ENCODE measurements at places on chromosomes 1 and 21.
A peak's percentile ranks its signal among the peaks of the same experiment; 100 is the strongest.

DNA sequence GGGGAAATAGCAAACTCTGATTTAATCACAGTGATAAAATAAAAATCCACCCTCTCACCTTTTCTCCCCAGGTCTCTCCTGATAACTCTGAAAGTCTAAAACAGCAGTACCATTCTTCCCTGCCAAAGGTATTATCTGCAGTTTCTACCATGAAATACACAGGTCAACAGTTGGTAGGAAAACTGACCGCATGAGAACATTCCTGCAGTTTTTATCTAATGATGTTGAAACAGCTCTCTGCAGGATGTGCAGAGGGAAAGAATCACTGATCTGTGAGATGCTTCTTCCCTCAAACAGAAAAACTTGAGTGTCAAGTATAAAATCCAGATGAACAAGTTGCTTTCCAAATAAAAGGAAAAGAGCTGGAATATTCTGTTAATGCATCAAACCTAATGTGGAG lies 39.1 kb downstream of the KCNJ6 start:
- no peak for DNase-seq

- no peak for DNase-seq
Measured at GRCh38 chr1:9164919-9165318, 36.0 kb upstream of the GPR157 start.

GRCh38 chr1:221829327-221830015 lies 87.6 kb upstream of the DUSP10 start:
- DNase-seq, result peak; percentile 23

DNA sequence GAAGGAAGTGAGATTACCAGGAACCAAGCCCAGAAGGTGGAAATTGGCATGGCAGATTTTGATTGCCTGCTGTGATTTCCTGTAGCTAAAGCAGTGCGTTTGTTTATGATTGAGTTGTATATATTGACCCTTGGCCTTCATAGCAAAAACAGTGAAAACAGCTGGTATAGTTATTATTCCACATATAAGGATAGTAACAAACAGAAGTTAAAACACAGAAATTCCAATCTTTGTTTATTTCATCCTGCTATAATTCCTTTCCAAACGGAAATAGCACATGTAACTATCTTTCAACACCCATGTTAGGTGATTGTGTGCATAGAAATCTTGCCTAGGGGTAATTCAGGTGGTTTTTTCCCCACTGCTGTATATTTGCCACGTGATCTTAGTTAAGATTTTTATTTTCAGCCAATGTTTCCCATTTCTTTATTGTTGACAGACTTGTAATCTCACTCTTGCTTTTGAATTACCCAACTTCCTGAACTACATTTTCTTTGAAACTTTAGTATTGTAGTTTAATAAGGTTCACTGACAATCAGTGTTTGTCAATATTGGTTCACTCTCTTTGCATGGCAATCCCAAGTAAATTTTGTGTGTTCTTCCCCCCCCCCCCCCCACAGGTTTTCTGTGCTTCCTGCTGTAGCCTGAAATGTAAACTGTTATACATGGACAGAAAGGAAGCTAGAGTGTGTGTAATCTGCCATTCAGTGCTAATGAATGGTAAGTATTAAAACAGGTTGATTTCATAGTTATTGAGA lies 102.7 kb downstream of the CC2D1B start:
- no peak for DNase-seq

- no peak for DNase-seq
Measured at GRCh38 chr1:231236208-231236591, 4.8 kb upstream of the GNPAT start.

DNA sequence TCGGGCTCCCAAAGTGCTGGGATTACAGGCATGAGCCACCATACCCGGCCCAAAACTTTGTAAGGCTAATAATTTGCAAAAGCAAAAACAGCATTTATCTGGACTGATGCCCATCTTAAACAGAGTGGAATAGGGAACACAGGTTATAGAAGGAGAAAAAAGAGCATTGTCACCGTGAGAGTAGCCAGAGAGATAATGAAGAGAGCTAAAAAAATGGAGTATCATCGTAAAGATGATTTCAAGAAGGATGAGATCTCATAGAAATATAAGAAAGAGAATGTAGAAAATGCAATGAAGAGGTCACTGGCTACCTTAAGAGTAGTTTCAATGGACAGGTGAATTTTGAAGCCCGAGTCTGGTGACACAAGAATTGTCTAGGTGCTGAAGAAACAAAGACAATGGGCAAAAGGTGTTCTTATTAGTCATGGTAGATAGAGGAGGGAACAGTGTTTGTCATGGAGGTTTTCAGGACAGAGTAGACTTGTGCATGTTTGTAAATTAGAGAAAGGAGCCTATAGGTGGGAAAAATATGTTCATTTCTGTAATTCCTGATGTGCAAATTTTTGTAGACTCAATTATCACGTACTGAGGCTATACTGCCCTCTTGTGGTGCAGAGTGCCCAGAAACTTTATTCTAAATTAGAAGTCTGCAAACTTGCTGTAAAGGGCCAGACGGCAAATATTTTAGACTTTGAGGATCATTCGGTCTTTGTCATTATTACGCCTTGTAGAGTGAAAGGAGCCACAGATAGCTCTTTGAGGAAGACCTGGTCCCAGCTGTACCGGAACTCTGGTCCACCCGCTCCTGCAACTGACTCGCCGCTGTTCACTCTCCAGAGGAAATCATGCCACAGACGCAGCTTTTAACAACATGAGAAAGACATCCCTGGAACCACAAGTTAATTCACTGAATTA lies 8.1 kb upstream of the TMEM183A start:
- peak; percentile 74 for DNase-seq

All from NB4 (cell line).